AG08396 (cell line): ENCODE measurements at places on chromosomes 5 and 9.
A peak's percentile ranks its signal among the peaks of the same experiment; 100 is the strongest.

- DNase-seq, result no peak
These were observed 139.8 kb downstream of the COL23A1 start for GRCh38 chr5:178450121-178451028.

- DNase-seq, result peak; percentile 9
These were observed 824 bp downstream of the TMEM245 start for GRCh38 chr9:109118808-109119438.

DNA sequence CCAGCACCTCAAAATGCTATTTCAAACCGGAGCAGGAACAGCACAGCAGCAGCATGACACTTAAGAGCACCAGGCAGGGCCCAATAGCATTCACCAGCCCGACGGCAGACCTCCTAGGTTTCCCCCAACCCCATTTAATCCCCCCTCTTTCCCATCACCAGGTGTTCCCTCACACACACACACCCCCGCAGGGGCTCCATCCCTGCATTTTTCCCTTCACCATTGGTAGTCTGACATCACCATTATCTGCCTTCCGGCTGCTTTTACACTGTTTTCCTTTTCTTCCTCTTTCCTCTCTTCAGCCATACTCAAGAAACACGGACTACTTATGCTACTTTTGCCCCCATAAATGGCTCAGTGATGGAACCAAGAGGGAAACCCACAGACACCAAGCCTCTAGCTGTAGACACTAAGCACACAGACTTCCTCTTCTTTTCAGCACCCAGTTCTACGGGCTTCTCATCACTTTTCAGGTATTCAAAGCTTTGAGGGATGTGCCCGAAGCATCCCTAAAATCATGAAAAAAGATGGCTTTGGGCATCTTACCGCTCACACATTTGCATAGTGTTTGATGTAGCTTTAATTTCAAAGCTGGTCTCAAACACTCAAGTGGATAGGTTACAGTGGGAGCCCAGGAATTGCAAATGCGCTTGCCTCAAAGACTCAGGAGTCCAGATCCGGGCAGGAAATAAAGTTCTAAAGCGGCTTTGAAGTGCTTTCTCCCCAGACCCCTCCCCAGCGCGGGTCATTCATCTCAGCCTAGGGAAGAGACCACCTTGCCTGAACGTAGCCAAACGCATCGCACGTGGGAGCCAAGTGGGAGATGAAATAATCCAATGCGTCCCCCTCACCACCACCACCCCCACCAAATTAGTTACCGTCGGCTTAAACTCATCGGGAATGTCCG, 141.5 kb downstream of the TSSK1B start:
- peak; percentile 15 for DNase-seq

DNA sequence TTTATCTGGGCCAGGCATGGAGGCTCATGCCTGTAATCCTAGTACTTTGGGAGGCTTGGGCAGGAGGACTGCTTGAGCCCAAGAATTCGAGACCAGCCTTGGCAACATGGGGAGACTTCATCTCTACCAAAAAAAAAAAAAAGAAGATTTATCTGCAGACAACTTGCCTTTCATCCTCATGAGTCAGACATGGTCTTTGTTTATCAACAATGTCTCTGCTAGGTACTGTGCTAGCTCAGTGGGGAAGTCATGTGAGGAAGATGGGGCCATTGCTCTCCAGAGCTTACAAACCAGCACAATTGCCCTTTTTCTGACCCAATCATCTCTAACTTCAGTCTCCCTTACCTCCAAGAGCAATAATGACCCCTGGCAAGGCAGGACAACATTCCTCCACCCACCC, 1.6 kb downstream of the URM1 start:
- peak; percentile 56 for DNase-seq

GRCh38 chr5:146653560-146653959, 137.6 kb upstream of the GPR151 start:
- no peak for DNase-seq

DNA sequence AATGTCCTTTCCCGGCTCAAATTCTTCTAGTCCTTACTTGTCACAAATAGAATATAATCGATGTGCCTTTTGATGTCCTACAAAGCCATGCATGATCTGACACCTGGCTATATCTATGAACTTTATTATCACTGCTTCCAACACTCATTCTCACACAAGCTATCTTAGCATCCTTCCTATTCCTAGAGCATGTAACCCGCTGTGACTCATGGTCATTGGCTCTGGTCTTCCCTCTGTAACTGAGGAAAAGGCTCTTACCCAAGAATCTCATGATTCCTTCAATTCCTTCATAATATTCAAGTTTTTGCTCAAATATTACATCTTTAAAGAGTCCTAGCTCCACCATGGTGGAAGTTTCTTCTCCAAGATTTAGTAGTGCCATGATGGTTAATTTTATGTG, 480.0 kb upstream of the PAPPA start:
- DNase-seq, result peak; percentile 8

DNA sequence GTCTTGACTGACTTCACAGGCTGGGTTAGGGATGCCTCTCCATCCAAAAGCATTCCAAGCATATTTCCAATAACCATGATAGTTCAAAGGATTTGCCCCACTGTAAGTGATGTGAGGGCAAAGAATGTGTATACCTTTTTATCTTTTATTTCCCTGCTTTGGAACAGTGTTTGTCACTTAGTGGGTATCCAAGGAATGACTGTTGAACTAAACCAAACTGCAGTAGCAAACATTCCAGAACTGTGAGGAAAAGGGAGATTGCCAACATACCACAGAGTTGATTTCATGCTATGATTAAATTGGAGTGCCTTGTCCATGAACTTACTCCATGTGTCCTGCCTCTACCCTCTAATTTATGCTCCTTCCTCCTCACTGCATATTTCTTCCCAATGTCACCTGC, 400.0 kb downstream of the KIAA0825 start:
- DNase-seq, result peak; percentile 66

GRCh38 chr9:114143234-114143633, 12.1 kb upstream of the COL27A1 start:
- no peak for DNase-seq

- DNase-seq, result no peak
These were observed 14.3 kb downstream of the OTULIN start for GRCh38 chr5:14678773-14679334.

DNA sequence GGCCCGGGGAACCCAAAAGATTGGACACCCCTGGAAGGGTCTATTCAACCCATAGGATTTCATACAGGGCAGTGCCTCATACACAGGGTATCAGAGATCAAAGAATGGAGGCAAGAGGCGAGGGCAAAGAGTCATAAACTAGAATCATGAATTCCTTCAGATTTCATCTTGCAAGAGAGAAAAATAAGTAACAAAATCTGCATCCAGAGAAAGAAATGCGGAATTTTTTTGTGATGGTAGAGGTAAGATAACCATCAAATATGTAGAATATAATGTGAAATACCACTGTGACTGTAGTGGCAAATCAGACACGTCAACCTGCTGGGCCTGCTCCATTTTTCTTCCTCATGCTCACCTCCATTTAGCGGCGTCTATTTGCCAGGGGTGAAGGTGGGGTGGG, 143.6 kb downstream of the SNX18 start:
- DNase-seq, result no peak

DNA sequence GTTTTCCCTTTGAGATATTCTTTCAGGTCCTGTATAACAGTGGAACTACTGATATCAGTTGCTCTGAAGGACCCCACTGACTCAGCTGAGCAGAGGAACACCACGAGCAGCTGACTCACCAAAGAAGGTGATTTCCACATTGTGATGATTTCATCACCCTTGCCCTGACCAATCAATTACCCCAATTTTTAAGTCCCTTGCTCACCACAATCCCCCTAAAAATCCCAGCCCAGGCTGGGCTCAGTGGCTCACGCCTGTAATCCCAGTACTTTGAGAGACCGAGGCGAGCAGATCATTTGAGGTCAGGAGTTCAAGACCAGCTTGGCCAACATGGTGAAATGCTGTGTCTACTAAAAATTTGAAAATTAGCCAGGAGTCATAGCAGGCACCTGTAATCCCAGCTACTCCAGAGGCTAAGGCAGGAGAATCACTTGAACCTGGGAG, 125.3 kb upstream of the ABCA1 start:
- DNase-seq, result no peak

GRCh38 chr5:18798058-18798457, 1163.8 kb downstream of the TAF11L14 start:
- no peak for DNase-seq
